Central memory CD8-positive, alpha-beta T cell (primary cell): ENCODE measurements at places on chromosomes 3 and 15.

DNA sequence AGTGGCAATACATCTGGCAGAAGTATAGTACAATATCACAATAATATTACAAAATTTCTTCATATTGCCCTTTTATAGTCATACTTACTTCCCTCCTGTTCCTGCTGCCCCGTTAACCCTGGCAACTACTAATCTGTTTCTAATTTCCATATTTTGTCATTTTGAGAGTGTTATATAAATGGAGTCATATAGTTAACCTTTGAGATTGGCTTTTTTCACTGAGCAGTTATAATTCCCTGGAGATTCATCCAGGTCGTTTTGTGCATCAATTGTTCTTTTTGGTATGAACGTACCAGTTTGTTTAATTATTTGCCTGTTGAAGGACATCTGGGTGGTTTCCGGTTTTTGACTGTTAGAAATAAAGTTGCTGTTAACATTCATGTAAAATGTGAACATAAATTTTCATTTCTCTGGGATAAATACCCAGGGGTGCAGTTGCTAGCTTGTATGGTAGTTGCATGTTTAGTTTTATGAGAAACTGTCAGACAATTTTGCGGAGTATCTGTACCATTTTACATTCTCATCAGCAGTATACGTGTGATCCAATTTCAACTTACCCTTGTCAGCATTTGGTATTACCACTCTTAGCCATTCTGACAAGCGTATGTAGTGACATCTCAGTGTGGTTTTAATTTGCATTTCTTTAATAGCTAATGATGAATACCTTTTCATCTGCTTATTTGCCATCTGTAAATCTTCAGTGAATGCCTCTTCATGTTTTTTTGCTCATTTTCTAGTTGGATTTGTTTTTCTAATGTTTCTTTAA is 32.2 kb upstream of the IL20RB start:
- no peak for DNase-seq

DNA sequence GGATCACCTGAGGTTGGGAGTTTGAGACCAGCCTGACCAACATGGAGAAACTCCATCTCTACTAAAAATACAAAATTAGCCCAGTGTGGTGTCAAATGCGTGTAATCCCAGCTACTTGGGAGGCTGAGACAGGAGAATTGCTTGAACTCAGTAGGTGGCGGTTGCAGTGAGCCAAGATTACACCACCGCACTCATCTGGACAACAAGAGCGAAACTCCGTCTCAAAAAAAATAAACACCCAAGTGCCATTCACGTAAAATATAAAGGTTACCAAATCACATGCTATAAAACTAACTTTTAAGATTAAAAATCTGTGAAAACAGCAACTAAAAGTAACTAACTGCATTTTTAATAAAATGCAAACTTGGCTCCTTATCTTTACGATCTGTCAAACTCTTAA is 8.9 kb downstream of the TRIM59 start:
- DNase-seq: no peak

GRCh38 chr15:60381148-60381788 is 16.5 kb downstream of the ANXA2 start:
- DNase-seq: no peak

DNA sequence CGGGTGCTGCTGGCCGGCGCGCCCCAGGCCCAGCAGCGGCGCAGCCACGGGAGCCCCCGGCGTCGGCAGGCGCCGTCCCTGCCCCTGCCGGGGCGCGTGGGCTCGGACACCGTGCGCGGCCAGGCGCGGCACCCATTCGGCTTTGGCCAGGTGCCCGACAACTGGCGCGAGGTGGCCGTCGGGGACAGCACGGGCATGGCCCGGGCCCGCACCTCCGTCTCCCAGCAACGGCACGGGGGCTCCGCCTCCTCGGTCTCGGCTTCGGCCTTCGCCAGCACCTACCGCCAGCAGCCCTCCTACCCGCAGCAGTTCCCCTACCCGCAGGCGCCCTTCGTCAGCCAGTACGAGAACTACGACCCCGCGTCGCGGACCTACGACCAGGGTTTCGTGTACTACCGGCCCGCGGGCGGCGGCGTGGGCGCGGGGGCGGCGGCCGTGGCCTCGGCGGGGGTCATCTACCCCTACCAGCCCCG is 777 bp downstream of the LOXL1 start:
- no peak for DNase-seq

DNA sequence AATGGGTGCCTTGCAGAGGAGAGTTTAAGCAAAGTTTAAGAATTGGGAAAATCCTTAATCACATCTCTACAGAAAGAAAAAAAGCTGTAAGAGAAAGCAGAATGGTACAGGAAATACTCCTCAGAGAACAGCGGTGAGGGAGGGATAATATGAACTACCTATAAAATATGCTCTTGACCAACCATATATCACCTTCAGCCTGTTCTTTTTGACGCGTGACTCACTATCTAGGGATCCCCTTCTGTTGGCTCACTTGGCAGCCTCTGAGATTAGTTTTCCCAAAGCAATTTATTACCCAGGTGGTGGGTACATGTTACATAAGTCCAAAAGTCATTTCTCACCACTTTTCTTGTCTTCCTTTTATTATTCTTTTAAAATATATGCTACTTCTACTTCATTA is 97.7 kb downstream of the CNTN6 start:
- no peak for DNase-seq

DNA sequence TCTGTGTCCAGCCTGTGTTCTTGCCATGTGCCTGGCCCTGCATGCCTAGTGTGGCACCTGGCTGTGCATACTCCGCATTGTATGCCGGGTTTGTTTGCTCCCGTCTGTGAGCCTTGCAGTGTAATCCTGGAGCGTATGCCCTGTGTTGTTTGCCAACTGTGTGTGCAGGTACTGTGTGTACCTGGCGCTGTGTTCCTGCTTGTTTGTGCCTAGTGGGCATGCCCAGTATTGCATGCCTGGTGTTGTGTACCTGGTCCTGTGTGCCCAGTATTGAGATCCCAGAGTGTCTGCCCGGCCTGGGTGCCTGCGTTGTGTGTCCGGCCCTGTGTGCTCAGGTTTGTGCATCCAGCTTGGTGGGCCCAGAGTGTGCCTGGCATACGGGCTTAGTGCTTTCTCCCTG is 54.5 kb upstream of the CHRNA7 start:
- no peak for DNase-seq

DNA sequence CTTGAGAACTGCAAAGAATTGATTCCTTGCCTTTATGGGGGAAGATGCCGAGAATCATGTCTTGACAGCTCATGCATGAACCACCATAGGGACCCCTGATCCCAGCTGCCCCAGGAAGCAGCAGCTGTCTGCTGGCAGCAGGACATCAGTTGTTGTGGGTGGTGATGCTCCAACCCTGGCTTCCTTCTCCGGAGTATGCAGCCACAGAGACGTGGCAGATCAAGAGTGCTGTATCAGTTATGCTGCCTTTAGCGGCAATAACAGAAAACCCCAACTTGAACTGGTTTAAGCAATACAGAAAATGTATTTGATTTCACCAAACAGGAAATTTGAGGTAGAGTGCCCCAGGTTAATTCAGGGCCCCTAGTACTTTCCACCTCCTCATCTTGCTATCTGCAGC is 92.2 kb upstream of the TNFAIP8L3 start:
- DNase-seq: no peak

DNA sequence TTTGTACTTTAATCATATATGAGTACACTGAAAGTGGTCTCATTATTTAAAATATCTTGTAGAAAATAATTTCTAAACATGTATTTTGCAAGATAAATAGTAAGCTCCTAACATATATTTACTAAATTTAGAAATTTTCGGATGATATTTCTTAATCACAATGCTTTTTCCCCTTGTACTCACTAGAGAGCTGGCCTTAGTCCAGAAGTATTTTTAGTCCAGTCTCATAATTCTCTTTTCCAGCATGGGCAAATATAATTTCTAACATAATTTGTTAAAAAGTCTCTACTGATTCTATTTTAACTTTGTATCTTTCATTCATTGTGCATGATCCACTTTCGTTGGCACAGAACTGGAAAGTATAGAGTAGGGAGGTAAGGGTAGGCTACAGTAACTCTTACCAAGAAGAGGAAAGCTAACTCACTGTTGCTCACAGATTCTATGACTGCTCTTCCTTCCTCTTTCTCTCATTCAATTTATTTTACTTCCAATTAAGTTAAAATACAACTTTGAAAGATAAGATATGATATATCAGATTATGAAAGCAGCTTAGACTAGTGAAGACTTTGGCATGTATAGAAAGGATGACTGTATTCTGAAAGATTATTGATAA is 39.3 kb downstream of the FGF7 start:
- no peak for DNase-seq

GRCh38 chr3:190017521-190018288 is 103.0 kb downstream of the P3H2 start:
- DNase-seq: no peak

DNA sequence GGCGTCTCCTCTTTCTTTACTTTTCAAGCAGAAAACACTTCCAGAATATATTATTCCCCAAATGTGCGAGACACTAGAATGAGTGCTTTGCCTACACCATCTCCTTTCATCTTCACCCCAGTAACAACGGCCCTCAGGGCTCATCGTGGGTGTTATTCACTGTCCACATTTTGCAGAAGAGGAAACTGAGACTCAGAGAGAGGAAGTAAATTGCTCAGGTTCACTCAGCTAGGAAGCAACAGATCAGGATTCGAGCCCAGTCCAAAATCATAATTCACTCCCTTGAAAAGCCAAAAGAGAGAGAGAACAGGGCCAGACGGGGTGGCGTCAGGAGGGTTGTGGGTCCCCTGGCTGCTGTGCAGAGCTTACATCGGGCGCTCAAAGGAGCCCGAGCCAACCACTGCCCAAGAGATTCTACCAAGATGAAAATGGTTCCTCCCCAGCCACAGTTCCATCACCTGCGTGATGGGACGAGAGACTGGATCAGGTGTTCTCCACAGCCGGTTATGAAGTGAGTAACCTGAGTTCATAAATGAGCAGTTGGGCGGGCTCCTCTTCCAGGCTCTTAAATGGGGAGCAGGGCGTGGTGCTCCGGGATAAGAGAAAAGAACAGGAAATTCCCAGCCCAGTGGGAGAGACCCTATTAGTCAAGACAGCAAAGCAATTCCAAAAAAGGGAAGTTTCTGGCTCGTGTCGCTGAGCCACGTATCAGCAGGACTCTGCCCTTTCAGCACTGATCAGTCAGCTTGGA is 48.6 kb upstream of the FLNB start:
- DNase-seq: no peak

- DNase-seq: no peak
These were observed 47.0 kb downstream of the MTHFS start for GRCh38 chr15:79849789-79850188.

- no peak for DNase-seq
These were observed 88.8 kb downstream of the HES1 start for GRCh38 chr3:194224471-194225417.

GRCh38 chr3:172107403-172107802 is 68.0 kb downstream of the FNDC3B start:
- DNase-seq: peak; percentile 56

DNA sequence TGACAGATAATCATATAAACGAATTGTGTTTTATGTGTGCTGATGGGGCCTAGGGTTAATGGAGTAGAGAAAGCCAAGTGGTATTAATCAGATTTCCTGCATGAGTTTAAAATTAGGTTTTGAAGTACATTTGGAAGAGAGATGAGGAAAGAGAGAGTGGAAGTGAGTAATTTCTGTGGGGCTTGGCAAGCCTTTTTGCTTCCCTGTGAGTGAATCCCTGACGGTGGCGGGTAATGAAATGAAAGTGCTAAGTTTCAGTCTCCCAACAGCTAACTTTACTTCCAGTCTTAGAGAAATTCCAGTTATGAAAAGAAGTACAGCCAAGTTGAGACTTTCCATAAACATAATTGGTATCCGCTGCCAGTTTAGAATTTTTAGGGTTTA is 139.4 kb downstream of the BBX start:
- DNase-seq: no peak

DNA sequence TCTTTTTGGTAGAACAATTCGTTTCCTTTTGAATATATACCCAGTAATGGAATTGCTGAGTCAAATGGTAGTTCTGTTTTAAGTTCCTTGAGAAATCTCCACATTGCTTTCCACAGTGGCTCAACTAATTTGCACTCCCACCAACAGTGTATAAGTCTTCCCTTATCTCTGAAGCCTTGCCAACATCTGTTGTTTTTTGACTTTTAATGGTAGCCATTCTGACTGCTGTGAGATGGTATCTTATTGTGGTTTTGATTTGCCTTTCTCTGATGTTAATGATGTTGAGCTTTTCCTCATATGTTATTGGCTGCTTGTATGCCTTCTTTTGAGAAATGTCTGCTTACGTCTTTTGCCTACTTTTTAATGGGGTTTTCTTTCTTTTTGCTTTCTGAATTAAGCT is 270.6 kb upstream of the MEIS2 start:
- no peak for DNase-seq

DNA sequence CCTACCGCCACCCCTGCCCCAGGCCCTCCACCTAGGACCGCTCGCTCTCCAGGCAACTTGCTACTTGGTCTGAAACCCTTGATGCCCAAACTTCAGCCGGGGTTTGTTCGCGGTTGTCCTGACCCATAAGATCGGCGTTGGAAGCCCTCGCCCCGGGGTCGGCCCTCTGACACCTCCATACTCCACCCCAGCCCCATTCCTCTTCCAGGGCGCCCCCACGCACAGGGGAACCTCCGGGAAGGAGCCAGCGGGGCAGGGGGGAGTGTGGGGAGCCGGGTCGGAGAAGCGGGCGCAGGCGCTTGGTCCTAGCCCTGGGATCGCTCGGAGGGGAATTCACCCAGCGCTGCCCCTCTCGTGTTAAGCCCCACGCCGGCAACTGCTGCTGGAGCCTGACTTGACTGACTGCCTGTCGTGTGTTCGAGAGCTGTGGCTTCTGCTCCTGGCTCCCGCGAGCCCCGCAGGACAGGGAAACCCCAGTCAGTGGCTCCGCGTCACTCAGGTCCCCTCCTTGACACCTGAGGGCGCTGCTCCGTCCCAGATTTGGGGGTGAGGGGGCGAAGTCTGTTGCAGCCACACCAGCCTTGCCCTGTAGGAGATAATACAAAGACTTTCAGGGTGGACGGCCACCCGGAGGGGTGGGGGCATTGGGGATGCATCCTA is 675 bp downstream of the RYR3 start:
- no peak for DNase-seq

- DNase-seq: no peak
These were observed 440.8 kb downstream of the PYDC2 start for GRCh38 chr3:191901741-191902140.

- no peak for DNase-seq
These were observed 34.5 kb downstream of the OSBPL10 start for GRCh38 chr3:31946484-31947081.

DNA sequence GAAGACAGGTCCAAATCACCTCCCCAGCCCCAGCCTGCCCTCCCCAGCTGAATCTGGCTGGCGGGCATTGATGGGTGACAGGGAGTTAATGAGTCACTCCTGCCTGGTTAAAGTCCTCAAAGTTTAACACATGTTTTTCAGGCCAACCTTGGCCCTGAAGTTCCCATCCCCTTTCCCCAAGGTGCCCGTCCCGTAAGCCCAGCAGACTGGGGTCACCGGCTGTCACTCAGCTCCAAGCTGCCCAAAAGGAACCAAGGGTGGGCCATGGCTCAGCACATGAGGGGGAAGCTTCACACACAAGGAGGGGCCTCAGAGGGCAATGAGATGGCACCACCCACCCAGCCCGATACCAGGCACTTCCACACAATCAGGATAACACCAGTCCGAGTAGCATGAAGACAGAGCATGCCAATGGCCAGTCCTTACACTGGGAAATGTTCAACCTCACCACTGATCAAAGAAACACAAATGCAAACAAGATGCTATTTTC is 10.2 kb upstream of the KLF15 start:
- DNase-seq: no peak
